Stimulated activated CD4-positive, alpha-beta T cell treated with anti-CD3 and anti-CD28 coated beads, Interleukin-4, amount 100 ng/mL, for 1 hour (primary cell): ENCODE measurements at places on chromosomes 13 and 19.
A peak's percentile ranks its signal among the peaks of the same experiment; 100 is the strongest.

- no peak for DNase-seq
Observed at GRCh38 chr13:63025741-63026140, 1610.1 kb upstream of the PCDH20 start.

DNA sequence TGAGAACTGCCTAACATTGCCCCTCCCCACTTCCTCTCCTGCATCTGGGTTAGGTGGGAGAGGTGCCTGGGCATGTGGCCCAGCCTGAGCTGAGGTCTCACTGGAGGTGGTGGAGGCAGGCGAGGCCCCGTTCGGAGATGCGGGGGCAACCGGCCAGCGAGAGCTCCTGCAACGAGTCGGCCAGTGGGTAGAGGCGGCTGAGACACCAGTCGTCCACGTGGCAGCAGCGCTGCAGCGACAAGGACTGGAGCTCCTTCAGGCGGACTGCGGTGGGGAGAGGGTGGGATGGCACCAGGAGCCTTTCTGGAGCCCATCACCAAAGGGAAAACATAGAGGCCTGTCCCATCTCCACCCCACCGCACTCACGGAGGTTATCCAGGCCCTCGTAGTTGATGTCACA, 6.0 kb upstream of the B3GNT8 start:
- DNase-seq, result no peak

DNA sequence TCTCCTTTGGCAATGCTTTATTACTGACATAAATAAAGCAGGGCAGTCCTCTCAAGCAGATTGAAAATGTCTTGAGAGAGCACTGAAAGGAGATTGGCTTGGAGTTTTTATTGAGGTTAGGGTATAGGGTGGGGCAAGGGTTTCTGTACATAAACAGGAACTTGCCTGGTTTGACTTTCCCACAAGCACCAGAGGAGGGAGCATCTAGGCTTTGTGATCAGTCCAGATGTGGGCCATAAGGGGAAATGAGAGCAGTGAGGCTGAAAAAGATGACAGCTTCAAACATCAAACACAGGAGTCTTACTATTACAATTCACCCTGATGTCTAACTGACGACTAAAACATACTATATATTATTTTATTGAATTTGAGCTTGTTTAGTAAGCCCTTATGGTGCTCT, 260.9 kb downstream of the MTUS2 start:
- DNase-seq, result no peak

GRCh38 chr13:100493418-100493817, 95.2 kb downstream of the GGACT start:
- DNase-seq, result no peak

DNA sequence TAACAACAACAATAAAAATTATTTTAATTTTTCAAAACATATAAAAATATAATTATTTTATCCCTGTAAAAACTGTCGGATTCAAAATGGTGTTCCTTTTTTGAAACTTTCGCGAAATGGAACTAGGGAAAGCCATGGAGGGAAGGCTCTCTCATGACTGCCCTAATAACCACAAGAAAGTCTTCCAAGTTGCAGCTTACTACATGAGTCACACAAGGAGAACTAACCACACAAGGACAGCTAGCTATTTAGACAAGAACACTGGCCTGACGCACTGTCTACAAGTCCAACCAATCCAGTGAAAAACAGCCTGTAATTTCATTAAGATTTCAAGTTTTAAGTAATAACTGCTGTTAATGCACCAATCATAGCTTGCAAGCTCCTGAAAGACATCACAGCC, 319.2 kb upstream of the PCDH9 start:
- DNase-seq, result no peak

GRCh38 chr19:3359919-3360420, 6.4 kb upstream of the NFIC start:
- peak; percentile 52 for DNase-seq

GRCh38 chr13:27355894-27356293, 68.5 kb upstream of the GTF3A start:
- no peak for DNase-seq

GRCh38 chr13:50599927-50600326, 243.6 kb downstream of the DLEU7 start:
- no peak for DNase-seq

DNA sequence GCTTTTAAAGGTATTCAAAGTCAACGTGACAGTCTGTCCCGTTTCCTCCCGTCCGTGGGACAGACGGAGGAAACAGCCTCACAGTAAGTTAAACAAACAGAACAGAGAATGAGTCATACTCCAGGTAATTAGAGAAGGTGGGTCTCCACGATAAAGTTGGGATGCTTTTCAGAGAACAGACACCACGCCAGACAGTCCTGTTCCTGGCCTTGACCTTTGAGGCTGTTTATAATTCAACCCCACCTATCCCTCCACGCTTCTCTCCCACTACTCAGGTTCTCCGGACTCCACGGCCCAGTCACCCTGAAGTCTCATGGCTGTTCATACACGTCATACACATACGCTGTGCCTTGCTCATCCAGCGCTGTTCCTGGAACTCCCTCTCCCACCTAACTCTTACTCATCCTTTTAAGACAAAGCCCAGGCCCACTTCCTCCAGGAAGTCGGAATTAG, 42.5 kb downstream of the ARHGEF18 start:
- no peak for DNase-seq

DNA sequence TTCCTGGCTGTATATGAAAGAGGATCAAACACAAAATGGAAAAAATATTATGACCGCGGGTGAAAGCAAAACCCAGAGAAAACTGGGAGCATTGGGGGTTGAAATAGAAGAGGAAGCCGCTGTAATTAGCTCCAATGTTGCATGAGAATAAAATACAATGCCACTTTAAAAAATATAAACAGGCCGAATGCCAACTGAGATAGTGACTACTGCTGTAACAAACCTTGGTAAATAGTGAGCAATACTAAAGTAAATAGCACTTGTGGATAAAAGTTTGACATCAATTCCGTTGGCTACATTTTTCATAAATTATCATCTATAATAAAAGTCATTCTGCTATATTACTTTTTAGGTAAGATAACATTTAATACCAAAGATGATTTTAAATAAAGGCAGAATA, 395.8 kb upstream of the MIR17HG start:
- DNase-seq, result no peak

DNA sequence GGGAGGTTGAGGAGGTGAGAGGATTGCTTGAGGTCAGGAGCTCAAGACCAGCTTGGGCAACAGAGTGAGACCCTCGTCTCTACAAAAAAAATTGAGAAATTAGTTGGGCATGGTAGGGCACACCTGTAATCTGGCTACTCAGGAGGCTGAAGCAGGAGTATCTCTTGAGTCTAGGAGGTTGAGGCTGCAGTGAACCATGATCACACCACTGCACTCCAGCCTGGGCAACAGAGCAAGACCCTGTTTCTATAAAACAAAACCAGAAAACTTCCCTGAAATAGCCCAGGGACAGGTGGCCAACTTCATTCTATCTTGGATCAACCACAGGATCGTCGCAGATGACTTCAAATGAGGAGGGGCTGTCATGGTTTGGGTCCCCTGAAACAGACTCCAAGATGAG, 28.7 kb downstream of the COLGALT1 start:
- no peak for DNase-seq

- no peak for DNase-seq
Observed at GRCh38 chr19:41363371-41363752, 587 bp downstream of the B9D2 start.

DNA sequence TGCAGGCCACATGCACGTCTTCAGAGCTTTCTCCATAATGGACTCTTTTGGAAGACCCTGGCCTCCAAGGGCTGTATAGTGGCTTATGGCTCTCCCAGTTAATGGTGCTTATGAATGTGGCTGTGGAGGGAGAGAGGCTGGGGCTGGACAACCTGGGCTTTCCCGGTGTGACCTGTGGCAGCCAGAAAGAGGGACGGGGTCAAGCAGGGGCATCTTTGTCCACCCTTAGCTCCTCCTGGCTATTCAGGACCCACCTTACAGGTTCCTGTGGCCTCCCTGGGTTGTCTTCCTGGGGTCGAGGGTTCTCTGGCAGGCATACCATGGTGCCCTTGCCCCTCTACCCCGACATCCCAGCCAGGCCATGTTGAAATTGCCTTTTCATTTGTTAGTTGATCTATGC, 75.6 kb downstream of the SIPA1L3 start:
- DNase-seq, result no peak

- DNase-seq, result no peak
Observed at GRCh38 chr19:6693056-6693471, 23.1 kb upstream of the TNFSF14 start.

- DNase-seq, result no peak
Observed at GRCh38 chr19:40304306-40304705, 19.2 kb upstream of the AKT2 start.

GRCh38 chr13:38899571-38899970, 91.1 kb downstream of the STOML3 start:
- no peak for DNase-seq

GRCh38 chr13:99894840-99895443, 76.6 kb downstream of the ZIC5 start:
- no peak for DNase-seq

DNA sequence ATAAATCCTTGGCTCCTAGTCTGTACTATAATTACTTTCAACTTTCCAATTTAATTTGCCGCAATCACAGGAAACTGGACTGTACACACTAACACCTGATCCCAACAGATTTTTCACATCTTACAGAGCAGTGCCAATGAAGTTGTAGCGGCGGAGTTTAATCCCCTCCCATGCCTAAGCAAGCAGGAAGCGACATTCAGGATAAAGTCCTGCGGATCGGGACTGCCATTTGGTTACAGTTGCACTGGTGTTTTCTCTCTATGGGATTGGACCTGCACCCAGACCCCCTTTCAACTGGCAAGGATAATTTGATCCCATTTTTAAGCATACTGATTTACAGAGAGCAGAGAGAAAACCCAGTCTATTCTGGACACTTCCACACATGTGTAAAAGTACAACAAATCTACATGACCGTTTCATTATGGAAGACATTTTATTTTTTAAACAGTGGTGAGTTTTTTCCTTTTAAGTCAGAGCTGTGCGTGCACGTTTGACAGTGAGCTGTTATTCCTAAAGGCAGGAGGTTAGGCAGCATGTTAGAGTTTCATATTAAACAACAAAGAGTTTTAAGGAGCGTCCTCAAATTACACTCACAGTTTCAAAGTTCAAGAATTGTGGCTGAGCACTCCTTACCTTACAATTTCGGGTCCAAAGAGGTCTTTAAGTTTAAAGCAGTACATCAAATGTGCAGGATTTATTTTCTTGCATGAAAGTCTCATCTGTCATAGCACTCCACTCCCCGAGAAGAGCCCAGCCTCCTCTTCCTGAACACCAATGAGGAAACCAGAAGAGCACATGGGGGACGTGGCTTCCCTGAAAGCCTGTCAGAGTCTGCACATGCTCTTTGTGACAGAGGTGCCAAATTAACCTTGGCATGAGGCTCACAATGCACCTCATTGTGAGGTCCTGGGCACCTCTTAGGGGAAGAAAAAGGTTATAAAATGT, 141.6 kb upstream of the RFC3 start:
- DNase-seq, result no peak

DNA sequence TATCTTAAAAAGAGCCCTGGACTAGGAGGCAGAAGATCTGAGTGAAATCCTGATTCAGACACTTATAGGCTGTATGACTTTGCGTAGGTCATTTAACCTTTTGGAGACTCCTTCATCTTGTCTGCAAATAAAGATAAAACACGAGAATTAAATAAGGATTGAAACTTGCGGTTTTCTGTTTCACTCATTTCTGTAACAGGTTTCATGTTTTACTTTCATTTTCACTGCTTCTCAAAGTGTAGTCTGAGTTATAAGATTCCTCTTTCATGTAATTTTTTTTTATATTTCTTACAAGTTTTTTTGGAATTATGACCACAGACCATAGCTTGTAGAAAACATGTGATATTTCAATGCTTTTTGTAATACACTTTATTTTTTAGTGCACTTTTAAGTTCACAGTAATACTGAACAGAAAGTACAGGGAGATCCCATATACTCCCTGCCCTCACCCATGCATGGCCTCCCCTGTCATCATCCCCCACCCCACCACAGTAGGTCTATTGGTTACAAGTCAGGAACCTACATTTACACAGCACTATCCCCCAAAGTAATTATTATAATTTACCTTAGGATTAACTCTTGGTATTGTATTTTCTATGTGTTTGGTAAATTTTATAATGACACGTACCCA, 174.6 kb downstream of the ITGBL1 start:
- DNase-seq, result peak; percentile 23

GRCh38 chr13:105634059-105634458, 901.4 kb downstream of the EFNB2 start:
- DNase-seq, result no peak

GRCh38 chr13:36428086-36428485, 4.2 kb upstream of the CCNA1 start:
- no peak for DNase-seq

GRCh38 chr19:32809254-32809653, 60.3 kb downstream of the SLC7A9 start:
- DNase-seq, result no peak

- DNase-seq, result no peak
Observed at GRCh38 chr13:64099994-64100393, 2684.3 kb upstream of the PCDH20 start.

- DNase-seq, result no peak
Observed at GRCh38 chr13:98461486-98462240, 115.2 kb downstream of the STK24 start.

DNA sequence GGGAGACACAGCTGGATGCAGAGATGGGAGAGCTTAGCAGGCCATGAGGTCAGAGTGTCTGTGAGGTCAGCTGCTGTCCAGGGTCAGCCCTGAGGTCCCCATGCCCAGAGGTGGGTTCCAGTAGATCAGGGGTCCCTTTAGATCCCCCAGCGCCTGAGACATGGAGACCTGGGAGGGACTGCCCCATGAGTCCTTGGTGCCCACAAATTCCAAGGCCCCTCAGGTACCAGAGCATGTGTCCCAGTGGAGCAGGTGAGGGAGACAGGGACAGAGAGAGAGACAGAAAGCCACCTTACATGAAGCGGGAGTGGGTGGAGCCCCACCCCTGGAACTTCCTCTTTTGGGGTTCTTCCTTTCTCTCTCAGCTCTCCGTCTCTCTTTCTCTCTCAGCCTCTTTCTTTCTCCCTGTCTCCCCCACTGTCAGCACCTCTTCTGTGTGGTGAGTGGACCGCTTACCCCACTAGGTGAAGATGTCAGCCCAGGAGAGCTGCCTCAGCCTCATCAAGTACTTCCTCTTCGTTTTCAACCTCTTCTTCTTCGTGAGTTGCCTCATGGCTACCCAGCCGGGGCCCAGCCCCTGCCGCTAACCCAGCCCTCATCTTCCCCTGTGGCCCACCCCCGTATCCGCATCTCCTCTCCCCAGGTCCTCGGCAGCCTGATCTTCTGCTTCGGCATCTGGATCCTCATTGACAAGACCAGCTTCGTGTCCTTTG, at the start of gene CD37:
TSS of gene CD37 (plus strand) at position 336 of the 713 bp plus-strand sequence. CDS start at position 471, 135 bp downstream.
- peak; percentile 55 for DNase-seq
